ENCODE measurements at places on chromosomes 16 and 17.

DNA sequence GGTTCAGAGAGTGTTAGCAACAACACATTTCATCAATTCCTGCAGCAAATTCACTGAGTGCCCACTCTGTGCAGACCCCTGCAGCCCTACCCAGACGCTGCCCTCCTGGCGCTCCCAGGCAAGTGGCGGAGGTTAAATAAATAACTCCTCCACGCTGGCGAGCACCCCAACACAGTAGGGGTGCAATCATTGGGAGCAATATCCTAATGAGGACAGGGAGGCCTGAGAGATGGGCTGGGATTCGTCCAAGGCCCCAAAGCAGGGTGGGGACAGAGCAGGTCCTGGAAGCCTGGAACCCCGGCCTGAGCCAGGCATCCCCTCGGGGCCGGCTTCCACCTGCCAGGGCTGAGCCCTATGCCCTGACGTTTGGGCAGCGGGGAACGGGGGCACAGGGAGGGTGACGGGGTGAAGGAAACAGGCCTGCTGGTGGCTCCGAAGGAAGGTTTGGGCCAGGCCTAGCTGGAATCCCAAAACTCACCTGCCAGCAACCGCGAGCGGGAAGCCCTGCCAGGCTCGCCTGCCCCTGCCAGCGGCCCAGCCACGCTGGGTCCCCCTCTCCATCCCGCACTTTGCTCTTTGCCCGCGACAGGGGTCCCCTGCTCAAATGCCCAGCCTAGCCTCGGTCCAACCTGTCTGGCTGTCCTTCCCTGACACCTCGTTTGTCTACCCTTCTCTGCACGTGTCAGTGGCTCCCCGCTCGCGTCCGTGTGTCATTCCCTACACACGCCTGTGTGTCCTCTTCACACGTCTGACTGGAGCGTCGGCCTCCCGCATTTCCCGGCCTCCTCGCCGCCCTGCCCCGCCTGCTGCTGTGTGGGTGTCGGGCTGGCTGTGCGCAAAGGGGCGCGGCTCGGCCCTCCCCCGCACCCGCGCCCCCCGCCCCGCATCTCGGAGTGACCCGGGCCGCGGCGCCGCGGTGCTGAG lies 721 bp upstream of the BEAN1 start:
- DNase-seq: no peak

DNA sequence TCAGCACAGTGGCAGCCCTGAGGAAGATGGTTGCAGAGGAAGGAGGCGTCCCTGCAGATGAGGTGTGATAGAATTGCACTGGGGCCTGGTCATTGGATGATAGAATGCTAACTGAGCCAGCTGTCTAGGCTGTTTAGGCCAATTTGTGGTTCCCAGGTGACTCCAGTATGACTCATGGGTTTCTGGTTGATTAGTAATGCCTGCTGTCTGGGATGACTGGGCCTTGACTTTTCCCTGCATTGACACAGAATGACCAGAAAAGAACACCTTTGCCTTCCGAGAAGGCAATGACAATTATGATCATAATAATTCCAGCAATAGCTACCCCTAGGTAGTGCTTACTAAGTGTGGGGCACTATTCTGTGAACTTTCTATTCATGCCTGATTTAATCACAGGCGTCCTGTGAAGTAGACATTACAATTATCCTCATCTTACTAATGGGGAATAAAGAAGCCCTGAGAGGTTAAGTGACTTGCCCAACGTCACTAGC lies 31.5 kb downstream of the USP43 start:
- no peak for DNase-seq

DNA sequence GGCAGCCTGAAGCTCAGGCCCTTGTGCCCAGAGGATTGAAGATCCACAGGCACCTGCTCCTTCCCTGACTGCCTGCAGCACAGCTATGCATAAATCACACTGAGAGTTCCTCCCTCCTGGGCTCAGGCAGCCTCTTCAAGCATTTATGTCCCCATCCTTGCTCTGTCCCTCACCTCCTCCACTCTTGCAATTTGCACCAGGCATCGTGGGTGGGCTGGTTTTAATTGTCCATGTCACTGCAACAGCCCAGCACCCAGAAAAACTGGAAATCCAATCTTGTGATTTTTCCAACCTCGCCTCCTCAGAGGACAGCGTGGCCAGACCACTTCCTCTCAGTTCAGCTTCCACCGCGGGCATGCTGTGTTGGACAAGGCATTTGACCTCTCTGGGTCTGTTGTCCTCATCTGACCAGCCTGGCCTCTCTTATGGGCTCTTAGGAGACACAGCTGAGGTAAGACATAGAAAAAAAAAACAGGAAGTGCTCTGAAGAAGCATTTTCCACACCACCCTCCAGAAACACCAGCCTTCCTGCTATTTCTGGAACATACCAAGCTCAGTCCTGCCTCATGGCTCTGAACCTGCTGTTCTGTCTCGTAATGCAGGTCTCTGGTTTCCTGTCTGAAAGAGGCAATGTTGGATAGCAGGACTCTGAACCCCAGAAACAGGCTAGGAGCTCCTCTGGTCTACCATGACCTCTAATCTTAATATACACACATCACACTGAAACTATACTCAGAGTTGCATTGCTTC lies 8.3 kb downstream of the TMEM114 start:
- peak; percentile 41 for DNase-seq

GRCh38 chr16:1932050-1933028 lies 10.7 kb downstream of the MSRB1 start:
- no peak for DNase-seq

- DNase-seq: no peak
These were observed 1509.2 kb downstream of the CDH11 start for GRCh38 chr16:63612462-63613227.

DNA sequence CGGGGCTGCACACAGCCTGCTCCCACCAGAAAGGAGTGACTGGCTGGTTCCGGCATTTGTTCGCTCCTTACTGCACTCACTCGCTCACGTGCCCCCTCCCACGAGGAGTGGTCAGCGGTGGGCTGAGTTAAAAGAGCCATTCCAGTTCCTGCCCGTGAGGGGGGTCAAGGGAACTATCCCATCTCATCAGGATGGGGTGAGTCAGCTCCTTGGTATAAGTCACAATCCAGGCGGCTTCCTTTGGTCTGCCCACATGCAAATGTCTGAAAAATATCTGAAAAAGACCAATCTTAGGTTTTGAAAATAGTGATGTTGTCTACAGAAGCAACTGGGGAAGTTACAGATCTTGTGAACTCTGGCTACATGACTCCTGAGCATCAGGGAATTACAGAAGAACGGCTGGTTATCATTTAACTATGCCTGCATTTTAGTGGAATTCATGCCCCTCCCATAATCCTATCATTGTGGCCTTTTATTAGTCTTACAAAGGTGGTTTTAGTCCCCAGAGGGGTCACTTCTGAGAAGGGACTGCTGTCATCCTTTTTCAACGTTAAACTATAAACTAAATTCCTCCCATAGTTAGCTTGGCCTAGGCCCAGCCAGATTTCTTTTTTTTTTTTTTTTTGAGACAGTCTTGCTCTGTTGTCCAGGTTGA lies 9.8 kb upstream of the TNFSF12 start:
- DNase-seq: no peak

DNA sequence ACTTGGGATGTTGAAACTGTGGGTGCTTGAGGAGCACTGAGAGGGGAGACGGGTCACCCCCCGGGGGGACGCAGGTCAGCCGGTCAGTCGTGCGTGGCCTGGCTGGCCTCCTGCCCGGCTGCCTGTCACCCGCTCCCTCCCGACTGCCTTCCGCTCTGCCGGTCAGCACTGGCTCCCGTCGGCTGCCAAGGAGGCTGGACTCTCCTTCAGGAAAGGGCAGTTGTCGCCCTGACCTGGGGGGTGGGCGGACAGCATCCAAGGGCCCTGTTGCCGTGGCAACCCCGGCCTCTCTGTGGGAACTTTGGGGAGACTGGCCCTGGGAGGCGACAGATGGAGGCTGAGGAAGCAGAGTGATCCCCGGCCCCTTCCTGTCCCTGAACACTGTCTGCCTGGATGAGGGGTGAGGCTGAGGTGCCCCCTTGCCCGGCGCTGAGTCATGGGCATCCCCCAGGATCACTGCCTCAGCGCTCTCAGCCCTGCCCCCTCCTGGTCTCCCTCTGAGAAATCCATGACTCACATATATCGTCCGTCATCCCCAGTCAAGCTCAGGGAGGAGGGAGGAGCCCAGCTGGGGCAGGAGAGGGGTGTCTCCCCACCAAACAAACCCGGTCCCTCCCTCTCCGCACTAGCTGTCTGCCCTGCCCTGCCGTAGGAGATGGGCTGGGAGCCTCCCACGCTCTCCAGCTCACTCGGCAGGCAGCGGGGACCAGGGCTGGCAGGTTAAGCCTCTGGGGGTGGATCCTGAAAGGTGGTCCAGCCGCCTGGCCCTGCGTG lies at the start of gene ADGRG1:
Gene ADGRG1 (plus strand): TSS at position 623 of the 774 bp plus-strand sequence. CDS start 21,658 bp downstream, outside the sequence.
- DNase-seq: peak; percentile 82

DNA sequence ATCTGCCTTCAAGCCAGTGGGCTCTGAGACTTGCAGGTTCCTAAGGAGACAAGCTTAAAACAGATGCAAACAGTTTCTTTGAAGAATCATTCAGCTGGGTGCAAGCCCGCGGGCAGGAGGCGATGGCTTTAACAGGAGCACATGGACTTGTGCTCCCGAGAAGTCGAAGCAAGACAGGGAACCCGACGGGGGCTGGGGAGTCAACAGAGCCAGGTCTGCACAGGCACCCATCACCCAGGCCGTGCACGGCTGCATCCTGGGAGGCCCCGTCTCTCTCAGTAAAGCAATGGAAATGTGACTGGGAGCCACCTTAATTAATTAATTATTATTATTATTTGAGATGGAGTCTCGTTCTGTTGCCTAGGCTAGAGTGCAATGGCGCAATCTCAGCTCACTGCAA lies 333 bp upstream of the PTX4 start:
- DNase-seq: peak; percentile 65

- DNase-seq: peak; percentile 39
These were observed 2.8 kb downstream of the CDH13 start for GRCh38 chr16:82629441-82630027.

DNA sequence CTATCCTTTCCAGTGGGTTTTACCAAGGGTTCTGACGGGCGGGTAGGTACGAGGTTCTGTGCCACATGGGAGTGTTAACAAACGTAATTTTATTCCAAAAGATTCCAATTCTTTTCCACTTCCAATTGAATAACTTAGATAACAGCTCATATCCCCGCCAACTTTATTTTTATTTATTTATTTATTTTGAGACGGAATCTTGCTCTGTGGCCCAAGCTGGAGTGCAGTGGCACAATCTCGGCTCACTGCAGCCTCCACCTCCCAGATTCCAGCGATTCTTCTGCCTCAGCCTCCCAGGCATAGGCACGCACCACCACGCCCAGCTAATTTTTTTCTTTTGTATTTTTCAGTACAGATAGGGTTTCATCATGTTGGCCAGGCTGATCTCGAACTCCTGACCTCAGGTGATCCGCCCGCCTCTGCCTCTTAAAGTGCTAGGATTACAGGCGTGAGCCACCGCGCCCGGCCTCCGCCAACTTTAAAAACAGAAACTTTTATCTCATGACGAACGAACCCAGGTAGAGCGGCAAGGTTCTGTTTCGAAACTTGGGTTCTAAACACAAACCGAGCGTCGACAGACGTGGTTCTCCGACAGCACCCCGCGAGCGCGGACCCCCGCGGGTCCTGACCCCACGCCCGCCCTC lies 613 bp downstream of the ECI1 start:
- no peak for DNase-seq

DNA sequence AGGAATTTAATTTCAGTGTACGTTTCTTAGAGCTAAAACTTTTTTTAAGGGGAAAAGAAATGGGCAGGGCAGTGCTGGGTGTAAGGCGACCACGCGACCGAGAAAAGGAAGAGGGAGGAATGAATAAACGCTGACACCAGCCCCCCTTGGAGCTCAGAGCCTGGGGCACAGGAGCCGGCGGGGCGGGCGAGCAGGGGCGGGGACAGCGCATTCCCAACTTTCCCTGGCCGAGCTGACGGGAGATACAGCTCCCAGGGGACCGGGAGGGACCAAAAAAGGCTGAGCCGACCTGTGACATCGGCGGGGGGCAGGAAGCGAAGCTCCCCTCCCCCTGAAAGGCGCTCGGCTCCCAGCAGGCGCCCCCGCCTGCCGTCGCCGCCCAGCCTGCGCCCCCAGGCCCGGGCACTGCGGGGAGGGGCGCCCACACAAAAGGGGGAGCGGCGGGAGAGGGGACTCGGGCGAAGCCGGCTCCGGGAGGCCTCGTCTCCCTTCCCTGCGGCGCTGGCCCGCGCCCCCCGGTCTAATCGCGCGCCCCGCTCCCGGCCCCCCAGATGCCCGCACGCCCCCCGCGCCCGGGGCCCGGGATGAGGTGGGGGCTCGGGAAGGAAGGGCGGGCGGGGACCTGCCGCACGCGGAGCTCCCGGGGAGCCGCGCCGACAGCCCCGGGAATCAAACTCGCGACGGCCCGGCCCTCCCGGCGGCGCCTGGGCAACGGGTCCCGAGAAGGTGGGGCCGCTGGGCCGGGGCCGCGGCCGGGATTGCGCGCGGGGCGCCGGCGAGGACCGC lies 622 bp downstream of the CUEDC1 start:
- DNase-seq: peak; percentile 88

DNA sequence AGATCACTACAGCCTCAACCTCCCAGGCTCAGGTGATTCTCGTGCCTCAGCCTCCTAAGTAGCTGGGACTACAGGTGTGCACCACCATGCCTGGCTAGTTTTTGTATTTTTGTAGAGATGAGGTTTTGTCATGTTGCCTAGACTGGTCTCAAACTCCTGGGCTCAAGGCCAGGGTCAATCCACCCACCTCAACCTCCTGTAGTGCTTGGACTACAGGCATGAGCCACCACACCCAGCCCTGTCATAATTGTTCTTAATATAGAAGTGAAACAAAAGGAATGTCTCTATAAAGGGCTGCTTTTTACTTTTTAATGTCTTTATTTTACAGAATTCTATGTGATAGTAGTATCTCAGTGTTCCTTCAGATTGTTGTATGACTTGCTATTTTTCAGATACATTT lies 345.2 kb upstream of the TBX2 start:
- DNase-seq: no peak

DNA sequence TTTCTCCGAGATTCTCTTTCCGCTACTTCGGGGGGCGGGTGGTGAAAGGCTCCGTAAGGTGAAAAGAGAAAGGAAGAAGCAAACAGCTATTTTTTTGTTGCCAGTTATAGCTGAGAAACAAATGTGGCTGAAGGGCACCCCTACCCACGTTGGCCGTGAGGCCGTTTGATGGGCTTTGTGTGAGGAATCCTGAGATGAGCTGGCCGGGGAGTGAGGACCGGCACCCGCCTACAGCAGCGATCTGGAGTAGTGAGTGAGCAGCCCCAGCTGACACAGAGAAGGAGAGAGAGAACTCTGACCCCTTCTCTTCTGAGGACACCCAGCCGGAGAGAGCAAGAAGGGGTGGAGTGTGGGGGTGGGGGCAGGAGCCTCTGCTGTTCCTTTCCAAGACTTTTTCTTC lies 5.6 kb downstream of the JPH3 start:
- DNase-seq: no peak

DNA sequence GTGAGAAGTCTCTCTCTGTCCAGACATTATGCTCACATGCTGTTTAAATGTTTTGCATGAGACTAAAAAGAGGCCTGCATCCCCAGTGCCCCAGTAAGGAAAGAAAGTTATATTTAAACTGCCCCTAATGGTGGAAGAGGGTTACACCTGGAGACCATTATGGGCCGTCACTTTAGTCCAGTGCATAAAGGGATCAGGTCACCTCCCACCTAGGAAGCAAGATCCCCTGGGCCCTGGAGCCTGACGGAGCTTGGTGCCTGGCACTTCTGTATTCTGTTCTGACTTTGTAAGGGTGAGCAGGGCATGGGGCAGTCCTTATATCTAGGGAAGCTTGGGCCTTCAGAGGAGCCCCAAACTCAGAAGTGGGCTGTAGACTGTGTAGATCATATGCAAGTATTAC lies 67.9 kb downstream of the CPPED1 start:
- no peak for DNase-seq

GRCh38 chr17:72421128-72422092 lies 300.6 kb downstream of the SOX9 start:
- peak; percentile 67 for DNase-seq

Measured in muscle of leg (tissue), 16 donors.